ENCODE measurements at places on chromosomes 12 and 14. TPM values are rescaled to one million over a fixed set of nuclear protein-coding genes. Genes with fewer than 3 reads are reported as not detected.

MDGA2 gene
- total RNA-seq: 2.6 TPM

CLEC4A gene
- total RNA-seq: not detected

CDKL1 gene
- total RNA-seq: 2.5 TPM

RERGL gene
- not detected for total RNA-seq

GALNT6 gene
- 4.3 TPM for total RNA-seq

BATF gene
- not detected for total RNA-seq

SMARCC2 gene
- total RNA-seq: 25.6 TPM

BCL2L14 gene
- not detected for total RNA-seq

SDR9C7 gene
- total RNA-seq: not detected

PIK3C2G gene
- not detected for total RNA-seq

RND1 gene
- 4.7 TPM for total RNA-seq

RFX4 gene
- not detected for total RNA-seq

Data from Daoy (cell line).